ENCODE measurements at places on chromosomes 5 and 9.

GRCh38 chr5:44665101-44665701 is 143.5 kb upstream of the MRPS30 start:
- no peak for DNase-seq

DNA sequence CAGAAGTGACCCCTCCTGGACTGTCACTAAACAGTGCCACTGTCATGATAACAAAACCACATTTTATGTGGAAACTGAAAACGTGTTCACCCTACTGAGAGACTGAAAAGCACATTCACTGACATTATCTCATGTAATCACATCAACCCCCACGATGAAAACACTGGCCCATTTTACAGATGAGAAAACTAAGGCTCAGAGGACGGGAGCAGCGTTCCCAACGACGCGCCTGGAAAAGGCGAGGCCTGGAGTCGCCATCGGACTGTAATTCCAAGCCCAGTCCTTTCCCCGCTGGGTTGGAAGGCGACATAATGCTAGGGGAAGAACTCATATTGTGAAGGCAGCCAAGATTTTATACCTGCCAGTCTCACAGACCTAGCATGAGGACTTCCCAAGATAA is 140.0 kb downstream of the ADAMTS2 start:
- no peak for DNase-seq

DNA sequence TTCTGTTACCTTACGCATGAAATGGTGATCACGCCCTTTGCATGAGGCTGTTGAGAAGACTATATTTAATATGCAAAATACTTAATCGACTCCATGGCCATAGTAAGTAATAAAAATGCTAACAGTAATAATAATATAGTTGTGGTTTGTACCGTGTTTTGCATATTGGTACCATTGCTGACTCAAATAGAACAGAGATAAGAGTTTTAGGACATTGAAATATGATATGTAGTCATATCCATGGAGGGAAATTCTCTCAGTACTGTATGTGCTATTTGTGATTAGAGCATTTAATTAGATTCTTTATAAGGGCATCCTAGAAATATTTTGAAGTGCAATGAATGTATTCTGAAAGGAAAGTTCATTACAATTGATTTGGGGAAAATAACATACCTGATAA is 41.9 kb downstream of the CFAP90 start:
- no peak for DNase-seq

- DNase-seq = no peak
Observed at GRCh38 chr5:116272281-116272941, 187.6 kb downstream of the COMMD10 start.

GRCh38 chr9:98375138-98375726 is 119.8 kb upstream of the TBC1D2 start:
- no peak for DNase-seq

GRCh38 chr5:55143624-55144023 is 16.3 kb upstream of the GPX8 start:
- DNase-seq = no peak

- DNase-seq = no peak
Observed at GRCh38 chr5:68137511-68138140, 77.9 kb upstream of the PIK3R1 start.

GRCh38 chr9:6356441-6356840 is 28.3 kb downstream of the TPD52L3 start:
- no peak for DNase-seq

GRCh38 chr5:39021413-39021812 is 52.8 kb downstream of the RICTOR start:
- no peak for DNase-seq

- DNase-seq = no peak
Observed at GRCh38 chr9:90926936-90927335, 125.3 kb downstream of the SYK start.

DNA sequence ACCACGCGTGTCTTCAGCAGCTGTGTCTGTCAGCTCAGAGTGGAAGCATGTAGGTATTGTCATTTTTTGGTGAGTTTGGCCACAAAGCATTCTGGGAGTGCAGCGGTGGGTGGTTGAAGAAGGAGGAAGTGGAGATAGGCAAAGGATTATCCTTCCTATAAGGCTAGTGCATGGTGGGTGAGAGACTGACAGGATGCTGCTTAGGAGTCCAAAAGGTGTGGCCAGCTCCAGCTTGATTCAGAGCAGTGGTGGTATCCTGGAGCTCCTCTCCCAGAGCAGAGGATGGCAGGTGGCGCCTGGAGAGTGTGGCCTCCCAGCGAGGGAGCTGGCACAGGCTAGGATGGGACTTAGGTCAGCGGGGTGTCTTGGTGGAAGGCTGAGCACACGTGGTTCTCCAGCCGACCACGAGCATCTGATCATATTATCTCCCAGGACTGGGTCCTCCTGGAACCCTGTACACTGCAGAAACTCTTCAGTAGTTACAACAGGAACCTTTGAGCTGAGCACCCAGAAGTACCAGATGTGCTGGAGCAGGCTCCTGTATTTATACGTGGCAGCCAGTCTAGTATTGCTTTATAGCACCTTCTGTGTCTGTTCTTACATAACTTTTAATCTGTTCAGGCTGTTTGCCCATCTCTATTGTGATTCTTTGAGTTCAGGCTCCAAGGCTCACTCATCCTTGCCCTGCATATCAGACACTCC is 29.6 kb downstream of the MAML1 start:
- peak; percentile 62 for DNase-seq

DNA sequence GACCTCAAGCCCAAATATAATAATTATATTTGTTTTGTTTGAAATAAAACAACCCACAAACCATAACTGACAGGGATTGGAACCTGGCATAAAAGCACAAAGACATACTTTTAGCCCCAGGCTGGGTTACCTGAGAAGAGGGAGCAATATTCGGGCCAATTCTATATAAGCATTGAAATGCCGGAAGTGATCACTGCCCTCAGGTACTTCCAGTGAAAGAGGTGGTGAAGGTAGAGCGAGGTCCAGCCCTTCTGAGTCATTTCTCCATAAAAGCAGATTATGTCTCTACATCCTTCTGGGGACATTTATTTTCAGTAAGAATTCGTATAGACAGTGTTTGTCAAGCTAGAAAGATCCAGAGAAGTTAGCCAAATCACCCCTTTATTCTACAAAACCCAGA is 59.6 kb downstream of the GCNT4 start:
- DNase-seq = no peak

DNA sequence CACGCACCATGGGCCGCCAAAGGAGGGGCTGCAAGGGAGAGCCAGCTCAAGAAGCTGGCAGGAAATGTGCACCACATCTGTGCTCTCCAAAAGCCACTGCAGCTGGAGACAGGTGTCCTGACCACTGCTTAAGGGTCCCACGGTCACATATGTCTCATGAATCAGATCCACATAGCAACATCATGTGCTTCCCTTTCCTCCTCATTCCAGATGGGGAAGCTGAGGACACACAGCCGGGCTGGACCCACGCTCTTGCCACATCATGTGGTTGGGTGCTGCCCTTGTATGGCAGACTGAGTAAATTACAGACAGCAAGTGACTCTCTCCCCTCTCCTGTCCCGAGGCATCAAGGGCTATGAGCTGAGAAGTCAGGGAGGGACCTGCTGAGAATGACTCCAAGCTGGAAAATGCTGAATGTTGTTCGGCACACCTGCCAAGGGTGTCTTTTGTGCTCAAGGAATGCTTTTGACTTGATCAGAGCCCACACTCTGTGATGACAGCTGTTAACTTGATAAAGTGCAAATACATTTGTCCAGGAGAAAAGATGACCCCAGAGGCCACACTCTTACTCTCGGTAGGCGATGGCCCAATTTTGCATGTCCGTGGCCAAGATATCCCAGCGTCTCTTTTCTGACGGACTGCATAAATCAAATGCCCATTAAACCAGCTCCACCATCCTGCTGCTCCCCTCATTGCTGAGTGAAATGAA is 58.2 kb downstream of the NSUN2 start:
- DNase-seq = no peak

DNA sequence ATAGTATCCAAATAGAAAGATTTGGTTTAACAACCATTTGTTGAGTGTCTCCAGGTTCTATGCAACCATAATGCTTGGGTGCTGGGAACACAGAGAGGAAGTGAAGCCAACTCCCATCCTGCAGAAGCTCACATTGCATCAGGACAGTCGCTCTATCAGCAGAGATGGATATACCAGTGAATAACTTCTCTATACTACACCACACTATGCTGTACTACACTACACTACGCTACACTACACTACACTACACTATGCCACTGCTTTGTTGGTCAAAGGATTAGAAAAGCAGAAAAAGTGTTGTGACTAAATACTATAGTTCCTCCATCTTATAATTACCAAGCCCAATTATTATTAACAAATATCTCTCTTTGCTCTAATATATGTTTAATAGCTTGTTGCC is 89.2 kb upstream of the PRRC1 start:
- DNase-seq = no peak

DNA sequence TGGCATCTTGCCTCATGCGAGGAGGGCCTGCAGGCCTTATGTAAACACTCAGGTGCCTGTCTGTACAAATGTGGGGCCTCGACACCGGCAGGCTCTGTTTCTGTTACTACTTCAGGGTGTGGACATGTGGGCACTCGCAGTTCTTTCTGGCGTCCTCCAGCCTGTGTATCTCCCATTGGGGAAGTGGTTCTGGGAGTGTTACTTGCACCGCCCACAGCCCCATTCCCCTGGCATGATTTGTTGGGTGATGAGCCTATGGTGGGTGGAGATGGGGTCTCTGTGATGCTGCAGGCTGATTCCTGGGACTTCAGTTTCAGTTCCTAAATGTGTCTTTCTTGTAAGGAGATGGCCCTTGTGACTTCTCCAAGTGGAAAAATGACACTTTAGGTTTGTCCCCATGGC is 82.1 kb upstream of the PITX1 start:
- DNase-seq = no peak

DNA sequence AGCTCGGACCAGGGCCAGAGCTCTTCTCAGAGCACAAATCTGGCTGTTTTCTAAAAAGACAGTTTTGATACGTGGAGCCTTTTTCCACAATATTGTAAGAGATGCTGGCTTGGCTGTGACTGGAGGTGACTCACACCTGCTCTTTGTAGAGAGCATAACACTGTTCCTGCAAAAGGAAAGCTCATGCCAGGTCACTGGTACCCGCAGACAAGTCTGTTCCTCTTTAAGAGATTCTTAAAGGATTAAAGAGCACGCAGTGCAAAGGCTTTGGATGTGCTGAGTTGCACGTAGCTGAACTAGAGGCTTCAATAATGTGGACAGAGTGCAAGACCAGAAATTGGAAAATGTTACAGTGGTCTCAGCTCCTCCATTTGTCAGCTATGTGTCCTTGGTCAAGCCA is 19.0 kb downstream of the ACTL7B start:
- no peak for DNase-seq

DNA sequence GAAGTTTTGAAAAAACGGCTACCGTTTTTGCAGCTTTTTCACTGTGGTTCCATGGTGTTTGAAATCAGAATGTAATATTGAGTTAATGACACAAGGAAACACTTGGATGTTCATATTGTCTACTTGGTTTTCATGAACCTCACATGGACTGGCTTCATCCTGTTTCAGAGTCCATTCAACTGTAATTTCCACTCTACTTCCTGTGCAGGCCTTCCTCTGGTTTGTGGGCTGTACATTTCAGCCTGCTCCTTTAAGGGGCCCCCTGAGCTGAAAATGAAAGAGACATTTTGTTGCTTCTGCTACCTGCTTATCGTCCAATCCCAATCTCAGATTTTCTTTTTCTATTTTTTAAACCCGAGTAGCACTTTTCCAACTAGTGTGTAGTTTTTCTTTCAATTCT is 41.8 kb upstream of the CDKN2B start:
- no peak for DNase-seq

DNA sequence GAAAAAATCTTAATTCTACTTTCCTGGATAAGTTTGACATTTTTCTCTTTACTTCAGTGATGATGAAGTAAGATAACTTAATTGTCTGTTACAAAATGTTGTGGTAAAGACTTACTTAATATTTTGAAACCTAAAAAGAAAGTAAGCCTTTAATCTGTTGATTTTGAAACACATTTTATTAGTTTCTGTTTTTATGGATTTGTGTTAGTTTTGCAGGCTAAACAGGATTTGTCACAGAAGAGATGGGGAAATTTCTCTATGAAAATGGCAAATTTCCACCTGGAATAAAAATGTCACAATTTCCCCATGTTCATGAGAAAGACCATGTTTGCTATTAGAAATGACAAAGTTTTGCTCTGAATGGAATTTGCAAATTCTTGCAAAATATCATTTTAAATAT is 237.1 kb downstream of the RFX3 start:
- DNase-seq = no peak

- DNase-seq = no peak
Observed at GRCh38 chr9:114969269-114969668, 38.9 kb upstream of the TNFSF8 start.

DNA sequence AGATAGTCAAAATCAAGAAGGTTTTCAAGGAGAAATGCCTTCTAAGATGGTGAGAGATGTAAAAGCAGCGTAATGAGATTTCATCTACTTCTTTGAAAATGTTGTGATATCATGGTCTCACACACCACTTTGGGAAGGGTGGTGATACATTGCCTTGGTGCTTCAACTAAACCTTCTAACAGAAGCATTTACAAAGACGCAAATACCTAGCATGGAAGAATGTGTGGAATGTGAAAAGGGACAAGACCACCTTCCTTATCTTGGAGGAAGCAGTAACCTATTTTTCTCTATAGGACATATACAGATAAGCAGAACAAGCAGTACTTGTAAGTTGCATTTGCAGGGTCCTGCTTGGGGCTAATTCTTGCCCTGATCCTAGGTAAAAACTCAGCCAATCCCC is 38.8 kb downstream of the PCA3 start:
- DNase-seq = no peak

DNA sequence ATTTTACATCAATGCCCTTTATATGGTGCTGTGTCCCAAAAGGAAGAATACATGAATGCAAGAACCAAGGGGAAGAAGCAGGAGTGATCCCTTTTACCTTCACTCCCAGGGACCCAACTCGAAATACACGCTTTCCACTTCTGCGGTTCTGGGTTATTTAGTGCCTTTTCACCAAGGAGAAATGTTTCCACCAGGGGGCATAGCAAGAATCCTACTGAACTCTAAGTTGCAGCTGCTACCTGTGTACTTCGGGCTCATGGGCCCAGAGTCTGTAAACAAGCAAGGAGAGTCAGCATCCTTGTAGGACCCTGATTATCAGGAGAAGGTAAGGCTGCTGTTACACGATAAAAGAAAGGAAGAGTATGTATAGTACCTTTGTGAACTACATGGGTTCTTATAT is 45.7 kb downstream of the DPYSL3 start:
- no peak for DNase-seq

DNA sequence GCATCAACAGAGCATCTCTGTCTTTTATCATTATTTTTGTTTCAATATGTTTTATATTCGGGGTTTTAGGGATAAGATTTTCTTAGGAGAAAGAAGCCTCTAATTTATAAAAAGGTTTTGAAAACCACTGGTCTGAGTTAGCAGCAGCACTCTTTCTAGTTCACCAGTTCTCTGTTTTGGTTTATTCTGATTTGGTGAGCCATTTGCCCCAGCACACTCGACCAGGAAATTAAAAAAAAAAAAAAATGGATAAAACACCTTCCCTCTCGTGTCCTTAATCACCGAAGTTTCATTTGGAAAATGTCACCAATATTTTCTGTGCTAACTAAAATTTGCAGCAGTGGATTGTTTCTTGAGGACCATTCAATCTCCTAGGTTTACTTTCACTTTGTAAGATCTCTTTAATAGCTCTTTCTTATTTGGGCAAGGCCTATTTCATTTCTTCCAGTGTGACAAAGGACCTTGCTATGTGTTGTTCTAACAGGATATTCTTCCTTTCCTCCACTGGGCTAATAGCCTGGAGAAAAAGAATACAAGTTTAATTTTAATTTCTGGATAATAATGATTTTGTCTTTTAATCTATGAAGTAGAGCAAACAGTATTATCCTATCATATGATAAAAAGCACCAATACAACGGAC is 57.8 kb upstream of the ANXA1 start:
- no peak for DNase-seq
